Activated gamma-delta T cell (primary cell): ENCODE measurements at places on chromosomes 11 and 22.

DNA sequence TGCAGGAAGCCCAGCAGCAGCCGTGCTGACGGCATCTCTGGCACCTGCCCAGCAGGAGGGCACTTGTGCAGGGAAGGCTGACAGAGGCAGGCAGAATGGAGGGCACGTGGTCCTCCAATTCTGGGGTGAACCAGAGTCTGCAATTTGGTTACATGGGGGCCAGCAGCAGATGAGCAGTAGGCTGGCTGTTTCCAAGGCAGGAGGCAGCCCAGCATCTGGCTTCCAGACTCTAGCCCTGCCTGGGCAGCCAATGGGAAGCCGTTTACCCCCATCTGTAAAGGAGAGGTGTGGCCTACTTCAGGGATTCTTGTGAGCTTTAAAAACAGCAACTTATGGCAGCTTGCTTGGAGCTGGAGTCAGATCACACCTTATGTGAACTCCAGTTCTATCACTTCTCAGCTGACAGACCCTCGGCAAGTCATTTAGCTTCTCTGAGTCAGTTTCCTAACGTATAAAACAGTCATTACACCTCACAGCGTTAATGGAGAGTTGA lies 27.9 kb upstream of the RASL10A start:
- no peak for DNase-seq

GRCh38 chr11:34824425-34824824 lies 91.8 kb downstream of the APIP start:
- no peak for DNase-seq

DNA sequence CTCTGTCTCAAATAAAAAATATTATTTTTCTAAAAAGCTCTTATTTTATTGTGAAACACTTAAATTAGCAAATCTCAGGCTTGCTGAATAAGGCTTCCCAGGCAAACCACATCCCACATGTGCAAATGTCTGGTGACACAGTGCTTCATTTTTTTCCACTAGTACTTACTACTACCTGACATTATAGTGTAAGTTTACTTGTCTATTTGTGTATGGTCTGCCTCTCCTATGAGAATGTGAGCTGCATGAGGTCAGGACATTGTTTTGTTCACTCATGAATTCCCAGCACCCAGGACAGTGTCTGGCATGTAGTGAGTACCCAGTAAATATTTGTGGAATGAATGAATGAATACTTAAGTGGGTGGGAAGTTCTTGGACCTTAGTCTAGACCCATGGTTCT lies 103.1 kb downstream of the PTPRJ start:
- DNase-seq, result no peak

DNA sequence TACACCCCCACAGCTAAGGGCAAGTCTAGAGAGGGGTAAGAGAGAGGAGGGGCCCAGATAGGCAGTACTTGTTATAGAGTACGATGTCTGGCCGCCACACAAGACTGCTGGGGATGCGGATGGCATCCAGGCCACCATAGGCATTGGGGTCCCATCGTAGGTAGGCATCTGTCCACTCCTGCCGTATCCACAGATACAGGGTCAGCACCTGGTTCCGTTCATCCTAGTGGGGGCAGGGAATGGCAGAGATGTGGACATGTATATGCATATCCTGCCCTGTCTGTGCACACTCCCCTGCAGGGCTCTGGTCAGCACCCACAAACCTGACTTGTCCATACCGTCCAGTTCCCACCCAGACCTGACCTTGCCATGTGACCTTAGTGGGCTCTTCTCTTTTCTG lies 2.1 kb downstream of the CHRNA10 start:
- DNase-seq, result no peak

DNA sequence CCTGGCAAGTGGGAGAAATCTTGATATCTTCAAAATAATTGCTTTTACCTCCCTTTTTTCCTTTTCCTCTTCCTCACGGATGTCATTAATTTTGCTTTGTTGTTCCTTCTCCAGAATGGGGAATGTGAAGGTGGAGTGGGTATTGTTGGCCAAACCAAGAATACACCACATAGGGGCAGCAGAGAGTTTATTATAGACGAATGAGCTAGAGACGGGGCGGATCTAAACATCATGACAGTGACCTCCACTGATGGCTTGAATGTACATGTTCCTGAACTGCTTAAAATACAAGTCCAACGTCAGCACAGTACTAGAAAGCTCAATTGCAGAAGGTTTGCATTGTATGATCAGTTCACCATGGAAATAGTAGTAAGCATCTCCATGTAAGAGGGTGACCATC lies 122.3 kb upstream of the SNX19 start:
- no peak for DNase-seq

DNA sequence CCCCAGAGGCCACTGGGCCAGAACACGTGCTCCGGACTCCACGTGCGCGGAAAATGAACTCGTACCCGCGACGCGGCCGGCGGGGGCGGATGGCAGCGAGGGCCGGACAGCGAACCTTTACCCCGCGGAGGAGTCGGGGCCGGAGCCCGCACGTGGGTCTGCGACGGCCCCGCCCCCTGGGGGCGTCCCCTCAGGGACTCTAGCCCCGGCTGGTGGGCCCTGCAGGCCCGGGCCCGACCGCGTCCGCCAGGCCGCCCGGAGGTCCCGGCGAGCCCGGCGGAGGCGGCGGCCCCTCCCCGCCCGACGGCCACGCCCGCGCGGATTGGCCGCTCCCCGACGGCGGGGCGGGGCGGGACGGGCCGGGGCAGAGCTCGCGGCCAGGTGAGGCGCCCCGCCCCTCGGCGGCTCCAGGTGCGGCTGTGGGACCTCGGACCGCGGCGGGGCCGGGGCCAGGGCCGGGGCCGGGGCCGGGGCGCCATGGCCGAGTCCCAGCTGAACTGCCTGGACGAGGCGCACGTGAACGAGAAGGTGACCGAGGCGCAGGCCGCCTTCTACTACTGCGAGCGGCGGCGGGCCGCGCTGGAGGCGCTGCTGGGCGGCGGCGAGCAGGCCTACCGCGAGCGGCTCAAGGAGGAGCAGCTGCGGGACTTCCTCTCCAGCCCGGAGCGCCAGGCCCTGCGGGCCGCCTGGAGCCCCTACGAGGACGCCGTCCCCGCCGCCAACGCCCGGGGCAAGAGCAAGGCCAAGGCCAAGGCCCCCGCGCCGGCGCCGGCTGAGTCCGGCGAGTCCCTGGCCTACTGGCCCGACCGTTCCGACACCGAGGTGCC lies at the start of gene FAM83F:
Gene FAM83F, plus strand, starts transcription at position 389 of the 827 bp plus-strand sequence. Its CDS starts 89 bp downstream, at position 478.
- no peak for DNase-seq

DNA sequence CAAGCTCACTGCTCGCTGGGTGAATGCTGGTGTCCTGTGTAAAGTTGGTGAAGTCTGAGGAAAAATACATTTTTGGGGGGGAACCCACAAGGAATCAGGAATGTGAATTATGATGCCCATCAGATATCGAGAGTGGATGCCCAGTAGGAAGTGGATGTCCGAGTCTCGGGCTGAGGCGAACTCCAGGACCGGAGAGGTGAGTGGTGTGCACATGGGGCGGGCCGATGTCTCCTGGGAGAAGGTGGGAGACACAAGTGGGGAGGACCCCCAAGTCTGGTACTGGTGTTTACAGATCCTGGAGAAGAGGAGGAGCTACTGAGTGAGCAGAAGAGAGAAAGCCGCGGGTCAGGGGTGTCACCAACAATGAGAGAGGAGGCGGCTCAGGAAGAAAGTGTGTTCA lies 19.2 kb upstream of the APOBEC3A start:
- no peak for DNase-seq

GRCh38 chr22:23098718-23099530 lies 28.6 kb downstream of the GNAZ start:
- DNase-seq, result no peak

- DNase-seq, result no peak
Measured at GRCh38 chr11:106997227-106997626, 21.0 kb downstream of the GUCY1A2 start.

GRCh38 chr11:62487738-62488551 lies 58.7 kb downstream of the AHNAK start:
- DNase-seq, result no peak

- DNase-seq, result no peak
Measured at GRCh38 chr11:10050561-10050960, 243.5 kb downstream of the SBF2 start.

GRCh38 chr11:111086058-111086457 lies 159.5 kb upstream of the POU2AF2 start:
- DNase-seq, result no peak

DNA sequence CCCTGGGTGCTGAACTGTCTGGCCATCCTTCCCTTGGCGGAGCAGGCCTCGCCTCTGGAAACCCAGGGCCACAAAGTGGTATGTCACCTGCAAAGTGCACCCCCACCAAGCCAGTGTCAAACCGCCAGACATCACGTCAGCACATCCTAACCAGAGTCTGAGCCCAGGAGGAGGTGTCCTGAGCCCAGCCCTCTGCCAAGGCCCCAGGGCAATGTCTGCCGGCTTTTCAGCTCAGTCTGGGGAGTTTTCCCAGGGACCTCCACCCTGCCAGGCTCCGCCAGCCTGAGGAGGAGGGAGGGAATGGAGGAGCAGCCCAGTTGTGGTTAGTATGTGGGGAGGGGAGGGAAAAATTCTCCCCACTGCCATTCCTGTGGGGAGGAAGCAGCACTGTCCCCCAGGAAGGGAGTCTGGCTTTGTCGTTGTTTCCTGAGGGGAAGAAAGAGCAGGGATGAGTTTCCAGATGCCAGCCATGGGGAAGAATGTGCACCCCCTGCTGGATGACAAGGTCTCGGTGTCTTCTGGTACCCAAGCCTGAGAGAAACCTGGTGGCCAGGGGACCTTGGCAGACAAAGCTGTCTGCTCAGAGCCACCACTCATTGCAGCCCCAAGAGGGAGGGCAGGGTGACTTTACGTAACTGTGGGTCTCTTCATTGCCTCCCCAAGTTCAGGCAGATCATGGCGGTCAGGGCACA lies 81.4 kb upstream of the CD82 start:
- DNase-seq, result no peak

GRCh38 chr11:14357881-14358728 lies 878 bp downstream of the RRAS2 start:
- peak; percentile 30 for DNase-seq

DNA sequence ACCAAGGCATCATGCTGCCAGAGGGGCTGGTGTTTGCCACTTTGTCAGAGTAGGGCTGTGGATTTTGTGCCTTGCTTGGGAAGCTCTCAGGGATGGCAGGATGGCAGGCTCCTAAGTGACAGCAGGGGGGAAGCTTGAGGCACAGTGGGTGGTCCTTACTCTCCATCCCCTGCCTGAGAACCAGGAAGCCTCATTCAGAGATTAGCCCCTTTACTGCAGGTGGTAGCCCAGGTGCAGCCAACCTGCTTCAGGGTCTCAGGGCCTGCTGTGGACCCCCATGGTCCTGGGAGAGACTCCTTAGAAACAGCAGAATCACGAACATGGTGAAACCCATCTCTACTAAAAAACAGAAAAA lies 8.9 kb upstream of the ST3GAL4 start:
- no peak for DNase-seq

GRCh38 chr11:107851704-107852310 lies 6.8 kb downstream of the SLC35F2 start:
- DNase-seq, result no peak

- DNase-seq, result no peak
Measured at GRCh38 chr11:109017489-109017888, 352.6 kb downstream of the DDX10 start.

GRCh38 chr22:27927608-27928007 lies 8.6 kb upstream of the PITPNB start:
- no peak for DNase-seq

DNA sequence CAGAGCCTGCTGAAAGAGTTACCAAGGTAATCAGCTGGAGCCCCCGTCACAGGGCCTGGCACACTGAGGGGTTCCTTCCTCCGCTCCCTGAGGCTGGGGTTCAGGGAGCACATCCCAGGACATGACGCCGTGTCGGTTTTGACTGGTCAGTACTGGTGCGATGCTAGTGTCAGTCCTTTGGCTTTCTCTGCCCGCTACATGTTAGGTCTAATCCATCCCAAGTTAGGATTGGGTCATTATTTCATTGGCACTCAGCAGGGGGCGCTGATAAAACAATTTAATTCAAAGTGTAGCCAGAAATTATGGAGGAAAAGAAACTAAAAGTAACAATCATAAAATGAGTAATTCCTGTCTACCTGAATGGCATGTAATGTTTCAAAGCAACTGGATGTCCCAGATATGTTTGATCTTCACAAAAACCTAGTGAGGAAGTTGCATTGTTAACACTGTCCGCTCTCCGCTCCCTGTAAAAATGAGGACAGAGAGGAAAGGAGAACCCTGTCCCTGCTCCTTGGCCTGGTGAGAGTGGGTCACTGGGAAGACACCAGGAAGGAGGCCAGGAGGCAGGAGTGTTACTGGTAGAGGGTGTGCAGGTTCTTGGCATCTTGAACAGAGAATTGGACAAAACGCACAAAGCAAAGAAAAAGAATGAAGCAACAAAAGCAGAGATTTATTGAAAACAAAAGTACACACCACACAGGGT lies 27.1 kb downstream of the TSKU start:
- no peak for DNase-seq

DNA sequence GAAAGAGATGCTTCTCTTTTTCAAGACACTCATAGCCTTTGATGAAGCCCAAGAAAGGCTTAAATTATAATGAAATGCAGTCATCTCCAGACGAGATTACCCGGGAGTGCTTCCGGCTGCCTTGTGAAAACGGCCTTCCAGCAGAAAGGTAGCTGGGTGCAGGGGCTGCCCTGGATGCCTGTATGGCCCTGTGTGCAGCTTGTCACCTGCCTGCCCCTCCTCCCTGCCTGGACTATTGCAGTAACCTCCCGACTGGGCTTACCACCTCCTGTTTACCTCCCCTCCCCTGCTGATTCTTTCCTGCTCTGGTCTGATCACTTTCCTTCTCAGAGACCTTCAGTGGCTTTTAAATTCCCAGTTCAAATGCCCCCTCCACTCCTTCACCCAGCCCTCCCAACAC lies 126.4 kb upstream of the SYT13 start:
- DNase-seq, result no peak

- no peak for DNase-seq
Measured at GRCh38 chr22:44842417-44842816, 90.0 kb downstream of the ARHGAP8 start.

- no peak for DNase-seq
Measured at GRCh38 chr11:114180301-114181055, 115.7 kb upstream of the NNMT start.

DNA sequence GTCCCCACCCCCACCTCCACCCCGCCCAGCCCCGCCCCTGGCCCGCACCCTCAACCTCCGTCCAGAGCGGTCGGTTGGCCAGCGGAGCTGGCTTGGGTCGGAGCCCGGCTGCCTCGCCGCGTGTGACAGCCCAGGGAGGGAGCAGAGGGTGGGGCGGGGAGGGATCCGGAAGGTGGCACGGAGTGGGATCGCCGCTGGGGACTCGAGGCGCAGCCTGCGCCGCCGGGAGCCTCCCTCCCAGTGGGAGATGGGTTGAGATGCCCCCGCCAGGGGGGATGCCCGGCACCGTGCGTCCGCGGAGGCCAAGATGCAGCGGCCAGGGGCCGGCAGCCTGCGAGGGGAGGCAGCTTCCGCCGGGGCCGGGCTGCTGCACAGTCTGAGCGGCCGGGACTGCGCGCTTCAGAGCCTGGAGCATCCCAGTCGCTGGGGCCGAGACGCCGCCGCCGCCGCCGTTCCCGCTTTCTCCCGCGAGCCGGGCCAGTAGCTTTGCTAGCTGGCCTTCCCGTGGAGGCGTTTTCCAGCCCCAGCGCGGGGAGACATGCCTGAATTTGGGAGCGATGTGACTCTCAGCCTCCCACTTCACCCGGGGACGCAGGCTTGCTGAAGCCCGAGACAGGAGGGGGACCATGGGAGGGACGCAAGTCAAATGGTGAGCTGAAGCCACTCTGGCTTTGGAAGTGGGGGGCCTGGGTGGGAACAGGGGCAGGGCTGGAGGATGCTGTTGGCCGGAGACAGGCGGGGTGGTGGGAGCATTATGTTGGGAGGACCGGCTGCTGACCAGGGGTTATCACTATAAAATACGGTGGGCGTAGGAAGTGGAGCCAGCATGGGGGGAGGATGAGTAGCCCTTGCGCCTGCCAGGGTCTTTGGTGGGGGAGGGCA lies 40.2 kb downstream of the DIXDC1 start:
- DNase-seq, result no peak

GRCh38 chr22:49751318-49751965 lies 76.2 kb downstream of the BRD1 start:
- DNase-seq, result no peak
